ENCODE measurements at places on chromosomes 4 and X.
A peak's percentile ranks its signal among the peaks of the same experiment; 100 is the strongest.

- H3K27ac ChIP-seq = no peak overlapping the region
- no peak overlapping the region for H3K4me3 ChIP-seq
- H3K4me1 ChIP-seq = no peaks in the 10 kb centered on the region
These were observed 32.1 kb upstream of the PAQR3 start for GRCh38 chr4:78971326-78971725.

- no peaks in the 10 kb centered on the region for H3K4me1 ChIP-seq
- no peaks in the 10 kb centered on the region for H3K36me3 ChIP-seq
- no peak for DNase-seq
- H3K4me3 ChIP-seq = no peak overlapping the region
- no peak overlapping the region for H3K27ac ChIP-seq
These were observed 136.6 kb downstream of the FBXW7 start for GRCh38 chr4:152399246-152399645.

DNA sequence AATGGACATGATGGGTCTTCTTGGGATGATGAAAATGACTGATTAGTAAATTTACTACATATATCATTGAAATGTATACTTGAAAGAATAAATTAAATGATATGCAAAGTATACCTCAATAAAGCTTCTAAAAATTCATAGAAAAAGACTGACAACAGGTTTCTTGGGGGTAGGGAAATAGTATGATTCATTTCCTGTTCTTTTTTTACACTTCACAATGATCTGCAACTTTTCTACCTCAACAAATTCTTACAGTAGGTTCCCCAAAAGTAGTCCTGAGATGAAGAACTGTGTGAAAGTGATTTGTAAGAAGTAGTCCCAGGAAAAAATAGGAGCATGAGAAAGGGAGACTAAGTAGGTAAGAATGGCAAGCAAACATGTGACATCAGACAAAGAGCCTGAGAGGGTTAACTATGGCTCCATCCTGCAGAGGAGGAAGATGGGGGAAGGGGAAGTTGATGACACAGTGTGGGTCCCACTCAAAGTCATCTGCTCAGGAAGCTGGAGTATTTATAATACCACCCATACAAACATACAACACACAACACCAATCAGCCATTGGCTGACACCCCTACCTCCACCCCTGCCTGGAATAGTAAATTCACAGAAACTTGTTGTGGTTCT is 73.9 kb downstream of the ARHGAP6 start:
- H3K4me1 ChIP-seq = no peaks in the 10 kb centered on the region
- H3K27ac ChIP-seq = no peak overlapping the region
- no peak overlapping the region for H3K4me3 ChIP-seq

DNA sequence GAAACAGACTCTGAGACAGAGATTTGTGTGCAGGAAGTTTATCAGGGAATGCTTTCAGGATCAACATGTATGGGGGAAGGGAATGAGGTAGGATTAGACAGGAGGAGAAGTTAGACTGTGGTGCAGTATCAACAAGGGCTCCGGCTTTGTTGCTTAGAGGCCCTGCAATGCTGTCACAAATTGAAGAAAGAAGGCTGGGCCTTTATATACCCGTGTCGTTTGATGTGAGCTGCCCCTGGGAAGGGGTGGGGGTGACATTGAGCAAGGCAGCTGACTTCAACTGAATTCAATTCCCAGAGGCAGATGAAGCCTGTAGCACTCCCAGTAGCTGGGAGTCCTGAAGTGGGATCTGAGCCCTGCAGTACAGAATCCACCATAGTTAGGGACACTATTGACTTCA is 29.5 kb upstream of the USP9X start:
- H3K4me1 ChIP-seq = no peaks in the 10 kb centered on the region
- no peaks in the 10 kb centered on the region for H3K27me3 ChIP-seq
- H3K36me3 ChIP-seq = no peaks in the 10 kb centered on the region
- DNase-seq = no peak
- H3K4me3 ChIP-seq = no peak overlapping the region

DNA sequence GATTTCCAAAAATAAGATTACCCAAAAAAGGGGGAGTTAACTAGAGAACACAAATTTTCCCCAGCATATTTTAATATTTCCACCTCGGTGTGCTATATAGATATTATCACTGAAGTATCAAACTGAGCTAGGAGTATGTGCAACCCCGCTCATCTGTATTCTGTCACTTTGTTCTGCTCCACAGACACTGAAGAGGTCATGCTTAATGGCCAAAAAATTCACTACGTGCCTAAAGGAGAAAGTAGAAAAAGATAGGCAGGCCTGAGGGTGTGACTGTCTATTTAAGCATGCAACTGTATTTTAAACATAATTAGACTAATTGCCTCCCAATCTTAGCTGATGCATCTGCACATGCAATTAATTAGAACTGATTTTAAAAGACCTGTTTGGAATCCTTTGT is 24.5 kb downstream of the SH3RF1 start:
- H3K27ac ChIP-seq = no peak overlapping the region
- no peak for DNase-seq
- H3K4me1 ChIP-seq = peaks cover 32% of the 10 kb centered on the region
- H3K27me3 ChIP-seq = no peaks in the 10 kb centered on the region
- H3K36me3 ChIP-seq = no peaks in the 10 kb centered on the region
- H3K4me3 ChIP-seq = no peak overlapping the region

DNA sequence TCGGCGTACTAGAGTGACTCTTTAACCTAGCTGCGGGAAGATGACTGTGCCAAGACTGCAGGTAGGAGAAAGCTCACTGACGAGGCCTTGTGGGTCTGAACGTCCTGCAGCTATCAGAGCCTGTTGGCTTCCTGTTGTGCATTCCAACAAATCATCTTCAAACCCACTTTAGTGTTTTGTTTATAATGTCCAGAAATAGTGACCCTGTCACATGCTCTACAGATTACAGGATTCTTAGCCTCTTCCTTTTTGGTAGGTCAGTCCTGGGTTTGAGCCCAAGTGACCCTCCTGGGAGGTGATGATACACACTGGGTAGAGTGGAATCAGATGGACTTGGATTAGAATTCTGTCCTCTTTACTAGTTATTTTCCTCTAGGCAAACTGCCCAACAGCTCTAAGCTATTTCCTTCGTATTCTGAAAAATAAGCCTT is 33.2 kb downstream of the HTT start:
- no peaks in the 10 kb centered on the region for H3K4me1 ChIP-seq
- H3K27ac ChIP-seq = no peak overlapping the region
- H3K36me3 ChIP-seq = no peaks in the 10 kb centered on the region
- no peak for DNase-seq

GRCh38 chrX:482192-482701 is 95.5 kb upstream of the PPP2R3B start:
- H3K27ac ChIP-seq = no peak overlapping the region
- peak; percentile 3 for DNase-seq
- H3K27me3 ChIP-seq = no peaks in the 10 kb centered on the region
- H3K4me1 ChIP-seq = no peaks in the 10 kb centered on the region

Data from Caco-2 (cell line).